ENCODE measurements at places on chromosomes 7 and 10.

GRCh38 chr10:83542774-83543411, 596.4 kb upstream of the GHITM start:
- peak; percentile 85 for DNase-seq

- DNase-seq, result no peak
Measured at GRCh38 chr7:80107278-80107677, 27.4 kb upstream of the GNAI1 start.

DNA sequence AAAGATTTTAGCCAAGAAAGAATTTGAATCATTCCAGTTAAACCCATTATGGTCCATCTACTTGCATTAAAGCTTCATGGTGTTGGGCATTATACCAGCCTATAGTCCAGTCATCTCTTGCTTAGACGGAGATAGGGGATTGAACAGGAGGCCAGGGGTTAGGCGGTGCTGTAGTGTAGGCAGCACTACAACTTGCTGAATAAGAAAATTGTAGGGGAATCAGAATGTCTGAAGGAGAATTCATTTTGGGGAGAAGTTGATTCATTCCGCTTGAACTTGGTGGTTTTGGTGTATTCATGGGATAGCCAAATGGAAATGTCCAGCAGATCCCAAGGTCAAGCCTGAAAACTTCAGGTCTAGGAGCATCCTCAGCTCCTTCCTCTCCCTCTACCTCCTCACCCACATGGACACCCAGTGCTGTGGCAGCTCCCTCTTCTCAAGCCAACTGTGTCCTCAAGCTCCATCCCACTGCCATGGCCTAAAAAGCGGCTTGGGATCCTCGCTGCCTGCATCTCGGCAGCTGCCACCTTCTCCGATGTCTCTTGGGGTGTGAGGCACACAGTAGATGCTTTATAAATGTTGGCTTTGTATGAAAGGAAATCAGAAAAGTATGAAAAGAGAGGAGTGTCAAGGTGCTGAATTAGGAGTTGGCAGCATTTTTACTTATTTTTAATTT, 63.6 kb upstream of the MNX1 start:
- no peak for DNase-seq

DNA sequence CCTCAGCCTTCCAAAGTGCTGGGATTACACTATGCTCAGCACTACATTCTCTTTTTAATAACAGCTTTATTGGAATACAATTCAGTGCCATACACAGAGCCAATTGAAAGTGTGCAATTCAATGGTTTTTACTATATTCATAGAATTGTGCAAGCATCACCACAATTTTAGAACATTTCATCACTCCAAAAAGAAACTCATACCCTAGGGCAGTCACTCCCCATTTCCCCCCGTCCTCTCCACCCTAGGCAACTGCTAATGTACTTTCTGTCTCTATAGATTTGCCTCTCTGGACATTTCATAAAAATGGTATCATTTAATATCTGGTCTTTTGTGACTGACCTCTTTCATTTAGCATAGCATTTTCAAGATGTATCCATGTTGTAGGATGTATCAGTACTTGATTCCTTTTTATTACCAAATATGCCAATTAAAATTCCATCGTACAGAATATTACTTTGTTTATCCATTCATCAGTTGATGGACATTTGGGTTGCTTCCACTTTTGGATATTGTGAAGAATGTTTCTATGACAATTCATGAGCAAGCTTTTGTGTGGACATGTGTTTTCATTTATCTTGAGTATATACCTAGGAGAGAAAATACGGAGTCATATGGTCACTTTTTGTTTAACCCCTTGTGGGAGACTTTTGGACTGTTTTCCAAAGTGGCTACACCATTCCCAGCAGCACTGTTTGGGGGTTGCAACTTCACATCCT, 6.3 kb upstream of the XPNPEP1 start:
- DNase-seq, result no peak

- no peak for DNase-seq
Measured at GRCh38 chr7:95198863-95199262, 125.5 kb downstream of the PON1 start.

DNA sequence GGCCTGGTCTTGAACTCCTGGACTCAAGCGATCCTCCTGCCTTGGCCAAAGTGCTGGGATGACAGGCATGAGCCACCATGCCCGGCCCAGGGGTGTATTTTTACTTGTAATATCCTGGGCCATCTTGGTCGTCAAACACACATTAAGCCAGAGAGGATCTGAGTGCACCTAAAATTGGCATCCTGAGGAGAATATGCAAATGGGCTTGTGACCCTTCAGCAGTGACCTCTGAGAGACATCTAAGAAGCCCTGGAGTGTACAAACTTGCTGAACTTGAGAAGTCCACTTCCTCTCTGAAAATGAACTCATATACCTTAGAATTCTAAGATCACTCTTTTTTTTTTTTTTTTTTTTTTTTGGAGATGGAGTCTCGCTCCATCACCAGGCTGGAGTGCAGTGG, 372.0 kb upstream of the C7orf33 start:
- DNase-seq, result no peak

- no peak for DNase-seq
Measured at GRCh38 chr10:7405637-7406036, 5.2 kb downstream of the SFMBT2 start.

DNA sequence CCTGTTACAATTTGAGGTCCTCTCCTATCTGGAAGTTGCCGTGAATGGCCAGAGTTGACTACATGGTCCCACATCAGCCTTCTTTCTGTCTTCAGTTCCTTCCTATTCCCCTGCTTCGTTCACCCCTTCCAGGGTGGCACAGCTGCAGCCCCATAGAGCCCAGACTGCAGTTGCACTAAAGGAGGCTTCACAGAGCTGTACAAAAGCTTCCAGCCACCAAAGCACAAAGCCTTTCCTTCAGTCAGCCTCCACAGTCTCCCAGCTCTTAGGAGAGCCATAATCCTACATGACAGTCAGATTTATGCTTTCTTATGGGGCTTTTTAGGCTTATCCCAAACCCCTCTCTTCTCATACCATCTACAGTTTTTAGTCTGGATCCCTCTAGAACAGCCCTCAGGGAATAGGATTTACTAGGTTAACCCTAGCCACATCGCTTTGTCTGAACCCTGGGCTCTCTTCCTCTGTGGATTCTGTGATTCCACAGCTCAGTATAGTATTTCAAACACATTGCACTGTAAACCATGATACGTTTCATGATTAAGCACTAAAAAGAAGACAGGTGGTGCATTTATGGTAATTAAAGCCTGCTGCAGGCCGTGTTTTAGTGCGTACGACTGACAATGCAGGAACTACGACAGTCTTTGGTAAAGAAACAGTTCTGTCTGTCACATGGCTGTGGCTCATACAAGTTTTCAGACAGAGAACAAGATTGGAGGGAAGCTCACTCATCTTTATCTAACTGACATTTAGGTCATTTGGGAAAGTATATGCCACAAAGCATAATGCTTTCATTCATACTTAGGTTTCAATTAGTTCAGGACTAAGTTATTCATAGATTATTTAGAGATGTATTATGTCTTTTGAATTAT, 208.3 kb upstream of the KMT2E start:
- DNase-seq, result no peak

DNA sequence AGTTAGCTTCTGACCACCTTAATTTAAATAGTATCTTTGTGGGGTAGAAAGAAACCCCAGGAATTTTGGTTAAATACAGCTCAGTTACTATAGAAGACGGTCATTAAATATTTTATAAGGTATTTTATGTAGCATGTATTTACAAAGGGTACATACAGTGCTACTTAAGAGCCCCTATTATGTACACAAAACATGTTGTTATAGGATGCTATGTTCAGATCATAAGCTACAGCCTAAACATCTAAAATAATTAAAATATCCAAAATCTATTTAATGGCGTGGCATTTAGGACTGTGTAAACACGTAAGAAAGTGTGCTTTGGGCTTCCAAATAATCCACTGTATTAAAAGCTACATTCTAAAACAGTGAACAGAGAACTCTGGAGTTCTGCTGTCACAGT, 39.4 kb upstream of the DLX5 start:
- no peak for DNase-seq

- DNase-seq, result no peak
Measured at GRCh38 chr10:5496261-5497250, 2.8 kb downstream of the CALML5 start.

DNA sequence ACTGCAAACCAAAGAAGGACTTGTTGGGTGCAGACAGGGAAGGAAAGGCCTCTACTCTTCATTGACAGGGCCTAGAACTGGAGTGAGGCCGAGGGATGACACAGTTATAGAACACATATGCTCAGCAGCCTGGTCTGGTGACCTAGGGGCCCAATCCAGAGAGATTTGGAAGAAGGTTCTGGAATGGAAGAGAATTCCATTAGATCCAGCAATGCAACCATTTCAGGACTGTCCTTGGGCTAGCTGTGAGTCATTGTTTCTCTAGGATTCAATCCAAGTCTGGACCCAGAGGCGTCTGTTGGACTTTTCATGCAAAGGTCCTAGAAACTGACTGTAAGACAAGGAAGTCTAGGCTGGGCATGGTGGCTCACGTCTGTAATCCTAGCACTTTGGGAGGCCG, 59.2 kb downstream of the WIPF3 start:
- DNase-seq, result no peak

DNA sequence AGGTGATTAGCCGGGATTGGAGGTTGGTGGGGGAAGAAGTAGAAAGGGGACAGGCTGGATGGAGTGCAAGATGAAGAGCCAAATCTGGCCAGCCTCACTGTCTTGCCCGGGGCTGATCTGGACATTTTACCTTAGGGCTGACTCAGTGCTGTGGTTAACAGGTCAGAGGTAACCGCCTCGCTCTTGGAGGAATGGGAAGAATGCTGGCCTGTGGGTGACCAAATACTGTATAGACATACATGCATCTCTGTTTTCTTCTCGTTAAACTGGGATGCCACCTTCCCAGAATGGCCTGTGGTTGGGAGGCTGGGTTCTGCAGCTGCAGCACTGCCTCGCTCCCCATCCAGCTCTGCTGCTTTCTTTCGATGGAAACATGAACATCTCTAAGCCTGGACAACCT, 120.0 kb downstream of the SEC23IP start:
- no peak for DNase-seq

- DNase-seq, result peak; percentile 29
Measured at GRCh38 chr7:99040104-99040958, 103.6 kb downstream of the SMURF1 start.

GRCh38 chr7:69949122-69949521, 350.8 kb downstream of the AUTS2 start:
- DNase-seq, result no peak

GRCh38 chr7:135791543-135792362, 43.1 kb upstream of the FAM180A start:
- DNase-seq, result no peak

GRCh38 chr10:10854725-10855124, 162.9 kb upstream of the CELF2 start:
- DNase-seq, result no peak

DNA sequence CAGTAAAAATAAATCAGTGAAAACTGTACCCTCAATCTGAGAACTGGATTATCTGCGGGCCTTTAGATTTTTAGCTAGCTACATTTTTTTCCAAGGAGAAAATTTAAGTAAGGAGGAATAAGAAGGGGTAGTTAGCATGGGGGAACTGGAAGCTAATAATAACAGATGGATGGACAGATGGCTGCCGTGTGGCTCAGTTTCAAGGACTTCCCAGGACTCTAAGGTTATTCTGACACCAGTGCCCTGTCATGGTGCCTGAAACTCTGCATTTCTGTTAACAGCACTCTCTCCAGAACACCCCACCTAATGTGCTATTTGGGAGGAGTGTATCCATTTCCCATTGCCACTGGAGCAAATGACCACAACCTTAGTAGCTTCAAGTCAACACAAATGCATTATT, 75.7 kb upstream of the PDE1C start:
- no peak for DNase-seq

DNA sequence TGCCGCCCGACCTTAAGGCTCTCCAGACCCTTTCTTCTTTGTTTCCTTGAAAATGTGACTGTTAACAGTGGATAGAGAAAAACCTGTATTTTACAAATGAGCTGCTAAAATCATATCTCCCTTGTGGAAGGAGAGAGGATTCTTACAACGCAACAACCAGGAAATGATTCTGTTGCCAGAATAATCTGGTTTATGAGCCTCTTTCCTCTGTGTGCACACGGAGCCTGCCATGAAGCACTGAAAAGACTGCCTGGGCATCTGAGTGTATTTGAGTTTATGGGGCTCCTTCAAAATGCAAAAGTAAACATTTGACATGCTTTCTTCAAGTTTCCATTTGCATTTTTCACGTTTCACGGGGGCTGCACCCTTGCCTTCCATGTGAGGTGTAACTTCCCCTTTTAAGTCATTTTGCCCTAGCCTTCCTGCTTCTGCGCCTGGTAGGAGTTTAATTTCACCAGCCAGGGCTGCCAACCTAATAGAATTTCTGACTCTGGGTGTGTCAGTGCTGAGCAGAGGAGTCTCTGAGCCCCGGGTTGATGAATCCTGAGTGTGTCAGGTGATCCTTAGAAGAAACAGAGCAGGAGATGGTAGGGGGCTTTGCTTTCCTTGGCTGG, 101.2 kb downstream of the GRB10 start:
- DNase-seq, result no peak

GRCh38 chr10:131997366-131998049, 15.8 kb upstream of the BNIP3 start:
- peak; percentile 8 for DNase-seq

DNA sequence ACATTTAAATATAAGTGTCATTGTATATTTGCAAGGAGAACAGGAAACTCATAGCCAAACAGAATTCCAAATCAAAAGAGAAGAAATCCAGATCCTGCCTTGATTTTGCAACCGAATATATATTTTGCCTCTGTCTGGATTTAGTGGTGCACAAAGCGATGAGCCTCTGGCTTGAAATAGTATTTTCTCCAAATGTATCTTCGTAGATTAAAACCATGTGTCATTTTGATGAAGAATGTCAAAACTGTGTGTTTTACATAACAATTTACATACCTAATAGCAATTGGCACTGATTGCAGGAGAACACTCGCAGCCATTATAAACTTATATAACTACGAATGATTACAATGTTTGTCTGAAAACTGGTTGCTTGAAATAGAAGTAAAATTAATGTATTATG, 156.4 kb downstream of the ARID5B start:
- no peak for DNase-seq

DNA sequence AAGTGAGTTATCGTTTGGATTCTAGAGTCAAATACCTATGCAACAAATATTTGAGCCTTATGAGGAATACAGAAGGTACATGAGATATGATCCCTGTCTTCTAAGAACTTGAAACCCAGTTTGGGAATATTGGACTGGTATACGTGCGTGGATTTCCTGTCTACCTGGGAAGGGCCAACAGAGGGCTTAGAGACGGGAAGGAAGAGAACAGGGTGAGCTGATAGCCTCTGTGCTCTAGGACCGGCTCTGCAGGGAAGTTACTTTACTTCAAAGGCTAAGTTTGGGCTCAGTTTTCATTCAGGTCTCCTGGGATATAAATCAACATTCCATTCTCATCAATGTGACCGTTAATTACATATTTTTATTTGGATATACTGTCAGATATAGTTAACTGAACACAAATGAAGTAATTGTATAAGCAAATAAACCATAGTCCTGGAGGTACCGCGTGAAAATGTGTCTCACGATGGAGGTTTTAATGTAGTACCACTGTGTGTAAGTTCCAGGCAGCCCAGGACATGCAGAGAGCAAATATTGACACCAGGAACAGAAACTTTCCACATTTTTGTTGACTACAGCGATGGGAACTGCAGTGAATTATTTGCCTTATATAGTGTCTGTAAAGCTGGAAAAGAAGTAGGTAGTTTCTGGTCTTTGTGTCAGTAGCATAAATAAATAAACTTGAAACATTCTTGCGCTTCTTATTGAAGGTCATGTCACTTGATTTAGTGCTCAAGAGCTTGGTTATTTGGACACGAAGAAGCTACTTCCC, 8.6 kb downstream of the CHST12 start:
- peak; percentile 56 for DNase-seq

- no peak for DNase-seq
Measured at GRCh38 chr10:59358576-59358975, 3.8 kb downstream of the FAM13C start.

Data from NCI-H526 treated with DMSO at 0.1 percent for 48 hours (cell line).